NCI-H774 (cell line): ENCODE measurements at places on chromosomes 11 and 22.

DNA sequence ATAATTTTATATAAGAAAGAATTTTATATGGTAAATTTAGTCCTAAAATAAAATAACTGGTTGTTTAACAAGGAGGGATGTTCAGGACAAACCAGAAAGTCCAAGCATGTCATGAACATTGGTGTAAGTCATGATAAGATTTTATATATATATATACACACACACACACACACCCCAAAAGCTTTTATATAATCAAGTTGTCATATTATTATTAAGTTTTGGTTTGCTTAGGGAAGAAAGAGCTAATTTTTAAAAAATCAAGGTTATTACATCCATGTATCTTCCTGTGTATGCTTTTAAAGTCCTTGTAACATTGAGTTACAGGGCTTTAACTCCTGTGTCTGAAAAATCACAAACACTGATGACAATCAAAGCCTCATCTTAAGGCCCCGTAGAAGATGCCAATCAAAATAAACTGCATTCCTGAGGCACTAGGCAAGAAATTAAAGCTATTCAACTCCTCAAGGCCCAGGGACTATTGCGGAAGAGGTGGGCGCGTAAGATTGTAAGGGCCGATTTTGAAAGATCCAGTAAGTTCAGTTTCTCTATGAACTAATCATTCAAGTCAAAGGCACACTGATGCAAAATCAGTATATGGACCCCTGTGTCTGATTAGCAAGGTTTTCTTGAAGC lies 16.8 kb downstream of the APOL6 start:
- DNase-seq = no peak

GRCh38 chr22:47143249-47143938 lies 380.9 kb downstream of the TBC1D22A start:
- no peak for DNase-seq

DNA sequence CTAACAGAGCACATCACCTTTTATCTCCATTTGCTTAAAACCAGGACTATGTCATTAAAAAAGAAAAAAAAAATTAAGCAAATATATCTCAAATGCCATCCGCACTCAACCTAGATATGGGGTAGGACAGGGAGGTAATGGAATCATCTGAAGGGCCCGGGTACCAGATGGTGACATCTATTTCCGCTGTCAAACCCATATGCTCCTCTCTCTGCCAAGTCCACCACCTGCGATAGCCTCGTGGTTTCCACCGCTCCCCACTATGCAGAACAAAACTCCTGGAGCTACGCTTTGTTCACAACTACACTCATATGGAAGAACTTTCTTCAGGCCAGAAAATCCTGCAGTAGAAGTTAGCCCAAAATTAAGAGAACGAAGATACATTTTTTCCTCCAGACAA lies 31.4 kb downstream of the FEZ1 start:
- DNase-seq = no peak

- DNase-seq = no peak
These were observed 95.5 kb downstream of the SIK3 start for GRCh38 chr11:117002639-117003299.

- DNase-seq = no peak
These were observed 31.7 kb downstream of the ALG12 start for GRCh38 chr22:49886346-49887063.

GRCh38 chr11:95895815-95896214 lies 28.1 kb downstream of the MTMR2 start:
- no peak for DNase-seq

- no peak for DNase-seq
These were observed 67.4 kb downstream of the SPECC1L start for GRCh38 chr22:24337894-24338645.
